Astrocyte of the spinal cord (primary cell): ENCODE measurements at places on chromosomes 5 and 9.

GRCh38 chr9:90054810-90055209, 450.0 kb downstream of the GADD45G start:
- no peak for DNase-seq

GRCh38 chr9:83569326-83569725, 31.1 kb upstream of the FRMD3 start:
- DNase-seq: no peak

DNA sequence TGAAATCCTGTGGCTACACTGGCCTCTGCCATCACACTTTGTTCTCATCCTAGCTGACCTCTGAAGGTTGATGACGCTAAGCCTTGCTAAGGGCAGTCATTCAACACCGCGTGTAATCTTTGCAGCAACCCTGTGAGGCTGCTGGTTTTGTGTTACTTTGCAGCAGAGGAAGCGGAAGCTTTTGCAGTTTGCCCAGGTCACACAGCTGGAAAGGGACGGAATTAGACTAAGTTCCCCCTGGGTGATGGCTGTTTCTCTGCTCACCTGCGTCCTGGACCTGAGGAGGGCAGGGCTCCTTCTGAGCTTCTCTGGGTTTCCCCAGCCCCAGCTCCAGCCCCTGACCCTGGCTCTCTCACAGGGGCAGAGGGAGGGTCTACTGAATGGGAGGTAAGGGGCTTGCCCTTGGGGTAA, 7.3 kb upstream of the SLC25A51 start:
- DNase-seq: peak; percentile 80

DNA sequence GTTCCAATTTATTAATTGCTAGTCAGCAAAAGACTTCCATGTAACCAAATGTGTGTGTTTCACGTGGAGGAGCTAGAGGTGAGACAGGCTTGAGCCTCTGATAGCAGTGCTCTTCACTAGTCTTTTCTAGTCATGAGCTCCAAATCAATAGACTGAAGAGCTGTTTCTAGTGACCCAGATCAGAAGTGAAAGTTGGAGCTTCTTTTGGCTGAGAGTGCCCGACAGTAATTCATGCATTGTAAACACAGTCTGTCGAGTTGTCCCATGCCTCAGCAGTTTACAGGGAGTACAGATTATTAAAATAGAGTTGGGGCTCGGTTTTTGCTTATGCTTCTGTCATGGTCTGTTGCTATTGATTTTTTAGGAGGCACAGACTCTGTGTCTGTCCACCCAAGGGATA, 793.1 kb downstream of the DTWD2 start:
- DNase-seq: no peak

GRCh38 chr5:10441992-10442435, 335 bp downstream of the ROPN1L start:
- no peak for DNase-seq

DNA sequence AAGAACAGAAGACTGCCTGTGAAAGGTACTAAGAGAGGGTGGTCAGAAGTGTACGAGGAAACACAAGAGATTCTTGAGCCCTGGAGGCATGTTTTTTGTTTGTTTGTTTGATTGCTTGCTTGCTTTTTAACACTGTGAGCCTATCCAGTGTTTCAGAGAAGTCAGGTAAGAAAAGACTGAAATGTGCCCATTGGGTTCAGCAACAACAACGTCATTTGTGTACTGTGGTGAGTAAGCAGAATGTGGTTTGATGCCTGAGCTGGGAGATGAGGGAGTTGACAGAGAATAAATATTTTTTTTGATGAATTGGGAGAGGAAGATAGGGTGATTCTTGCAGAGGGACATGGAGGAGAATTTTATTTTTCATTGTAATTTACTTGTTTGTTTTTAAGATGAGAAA, 73.1 kb downstream of the RPS23 start:
- no peak for DNase-seq

DNA sequence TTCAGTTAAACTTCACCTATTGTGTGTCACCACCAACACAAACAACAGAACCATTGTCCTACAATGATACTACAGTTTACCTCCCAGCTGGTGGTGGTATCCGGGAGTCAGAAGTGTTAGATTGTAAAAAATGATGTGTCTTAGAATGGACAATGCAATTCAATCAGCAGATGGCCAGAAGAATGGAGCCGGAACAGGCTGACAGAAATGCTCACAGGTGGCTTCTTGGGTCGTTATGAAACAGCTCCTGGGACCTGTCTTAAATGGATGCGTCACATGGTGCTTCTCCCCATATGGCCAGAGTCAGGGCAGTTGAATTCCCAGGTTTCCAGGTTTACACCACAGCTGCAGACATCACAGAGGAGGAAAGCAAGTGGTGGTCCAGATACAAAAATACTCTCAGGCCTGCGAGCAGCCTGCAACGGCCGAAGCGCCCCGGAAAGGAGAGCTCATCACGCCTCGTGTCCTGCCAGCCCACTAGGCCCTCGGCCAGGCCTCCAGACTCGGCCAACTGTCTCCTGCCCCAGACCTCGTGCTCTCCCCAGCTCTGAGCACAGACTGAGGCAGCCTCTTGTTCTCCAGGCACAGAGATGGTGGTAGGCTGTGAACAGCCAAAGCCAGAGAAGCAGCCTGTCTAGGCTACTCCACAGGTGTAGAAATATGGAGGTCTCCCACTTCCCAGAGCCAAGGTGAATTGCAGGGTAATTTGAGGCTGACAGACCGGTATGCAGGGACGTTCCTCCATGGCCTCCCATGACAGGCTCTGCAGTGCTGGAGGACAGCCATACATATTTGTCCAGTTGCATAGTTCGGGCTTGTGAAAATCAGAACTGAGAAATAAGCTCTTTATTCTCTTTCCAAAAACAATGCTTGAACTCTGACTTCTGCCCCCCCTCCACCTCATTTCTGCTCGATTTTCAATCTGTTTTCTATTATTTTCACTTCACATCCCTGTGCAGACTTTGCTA, 98.5 kb upstream of the SPATA31C2 start:
- DNase-seq: no peak

GRCh38 chr9:25678147-25678666, at the start of gene TUSC1:
Gene TUSC1 (minus strand): TSS chr9:25678444. CDS start chr9:25678312, 132 bp downstream.
- DNase-seq: peak; percentile 85

DNA sequence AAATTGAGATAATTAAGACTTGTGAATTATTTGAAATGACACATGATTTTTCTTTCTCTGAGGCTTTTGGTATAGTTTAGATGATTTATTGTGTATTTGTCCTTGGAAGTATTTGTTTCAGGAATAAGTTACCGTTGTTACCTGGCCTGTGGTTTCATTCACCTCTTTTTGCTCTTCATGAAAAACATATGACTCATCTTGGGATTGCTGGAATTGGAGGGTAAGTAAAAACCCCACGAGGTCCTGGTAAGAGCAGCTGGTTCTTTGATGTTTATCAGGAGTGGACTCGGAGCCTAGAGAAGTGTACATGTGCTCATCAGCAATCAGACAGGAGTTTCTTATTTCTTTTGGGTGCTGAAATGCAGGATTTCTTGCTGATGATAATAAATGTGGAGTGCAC, 275.3 kb downstream of the PSAT1 start:
- no peak for DNase-seq

GRCh38 chr5:77849308-77849900, 73.3 kb upstream of the TBCA start:
- no peak for DNase-seq

DNA sequence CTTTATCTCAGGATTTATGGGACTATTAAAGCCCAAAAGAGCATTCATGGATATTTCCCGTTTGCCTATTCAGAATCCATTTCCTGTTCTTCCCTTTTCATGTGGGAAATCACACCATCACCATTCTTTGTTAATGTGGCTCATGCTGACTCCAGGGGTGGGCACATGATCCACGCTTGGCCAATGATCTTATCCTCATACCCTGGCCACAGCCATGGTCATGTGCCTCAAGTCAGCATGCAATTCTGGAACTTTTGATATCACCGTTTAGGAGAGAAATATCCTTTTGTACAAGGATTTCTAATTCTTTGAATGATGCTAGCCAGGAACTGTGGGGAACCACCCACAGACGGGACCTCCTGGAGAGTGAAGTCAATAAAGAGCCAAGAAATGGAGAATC, 272.2 kb downstream of the PRELID2 start:
- peak; percentile 81 for DNase-seq

DNA sequence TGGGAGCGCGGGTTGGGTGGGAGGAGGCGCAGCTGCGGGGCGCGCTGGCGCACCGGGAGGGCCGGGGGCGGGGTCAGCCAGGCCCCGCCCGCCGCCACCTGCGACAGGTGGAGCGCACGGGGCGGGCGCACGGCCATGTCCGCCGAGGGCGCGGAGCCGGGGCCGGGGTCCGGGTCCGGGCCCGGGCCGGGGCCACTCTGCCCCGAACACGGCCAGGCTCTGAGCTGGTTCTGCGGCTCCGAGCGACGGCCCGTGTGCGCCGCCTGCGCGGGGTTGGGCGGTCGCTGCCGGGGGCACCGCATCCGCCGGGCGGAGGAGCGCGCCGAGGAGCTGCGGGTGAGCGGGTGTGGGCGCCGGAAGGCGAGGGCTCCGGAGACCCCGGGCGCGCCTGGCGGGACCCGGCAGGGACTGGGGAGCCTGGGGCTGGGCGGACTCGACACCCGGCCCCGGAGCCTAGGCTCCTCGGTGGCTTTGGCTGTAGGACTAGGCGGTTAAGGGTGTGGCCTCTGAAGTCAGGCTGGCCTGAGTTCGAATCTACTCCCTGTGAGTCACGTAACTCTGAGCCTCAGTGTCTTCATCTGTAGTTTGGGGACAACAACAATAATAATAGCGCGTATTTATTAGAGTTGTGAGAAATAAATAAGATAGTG, at the start of gene BSPRY:
BSPRY (plus strand) TSS at position 97 of the 650 bp plus-strand sequence; CDS start at position 136, 39 bp downstream.
- no peak for DNase-seq

DNA sequence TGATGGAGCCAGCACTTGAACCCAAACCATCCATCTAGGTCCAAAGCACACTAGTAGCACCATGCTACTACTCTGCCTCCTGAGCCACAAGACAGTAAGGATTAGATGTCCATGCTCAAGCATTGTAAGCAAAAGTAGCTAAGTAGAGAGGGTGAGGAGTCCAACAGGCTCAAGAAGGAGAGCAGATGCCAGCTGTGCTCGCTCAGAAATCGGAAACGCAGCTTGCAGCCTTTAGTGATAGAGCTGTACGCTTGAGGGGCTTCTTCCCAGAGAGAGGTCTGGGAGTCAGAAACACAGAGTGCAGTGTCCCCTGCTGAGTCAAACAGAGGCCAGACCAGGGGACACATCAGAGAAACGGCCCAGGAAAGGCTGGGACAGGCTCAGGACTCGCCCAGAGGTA, 32.7 kb upstream of the GABRP start:
- no peak for DNase-seq

DNA sequence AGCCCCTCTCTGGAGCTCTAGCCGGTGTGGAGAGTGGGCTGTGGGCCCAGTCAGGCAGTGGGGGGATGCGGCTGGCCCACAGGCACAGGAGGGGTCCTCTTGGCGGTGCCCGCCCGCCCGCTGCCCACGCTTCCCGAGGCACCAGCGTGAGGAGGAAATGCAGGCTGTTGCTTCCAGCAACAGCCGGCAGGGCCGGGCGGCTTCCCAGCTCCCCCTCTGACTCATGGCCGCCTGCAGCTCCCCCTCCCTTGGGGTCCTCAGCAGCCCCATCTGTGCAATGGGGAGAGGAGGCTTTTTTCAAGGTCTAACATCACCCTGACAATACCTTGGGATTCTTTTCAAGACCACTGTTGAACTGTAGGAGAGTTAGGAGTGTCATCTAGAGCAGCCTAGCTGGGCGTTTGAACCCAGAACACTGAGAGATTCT, 10.4 kb downstream of the CXXC5 start:
- peak; percentile 76 for DNase-seq

DNA sequence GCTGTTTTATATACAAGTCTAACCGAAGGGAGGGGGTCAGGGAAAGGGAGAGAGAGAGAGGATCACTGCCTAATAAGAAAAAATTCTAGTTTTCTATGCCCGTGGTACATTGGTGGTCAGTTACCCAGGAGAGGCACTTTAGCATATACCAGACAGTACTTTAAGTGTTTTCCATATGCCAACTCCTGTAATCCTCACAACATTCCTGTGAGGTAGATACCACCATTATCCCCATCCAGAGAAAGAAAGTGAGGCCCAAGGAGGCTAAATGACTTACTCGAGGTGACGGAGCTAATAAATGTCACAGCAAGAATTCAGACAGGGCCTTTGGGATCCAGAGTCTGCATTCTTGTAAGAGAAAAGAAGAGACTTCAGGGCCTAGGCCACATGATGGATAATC, 161.8 kb downstream of the NTRK2 start:
- no peak for DNase-seq

DNA sequence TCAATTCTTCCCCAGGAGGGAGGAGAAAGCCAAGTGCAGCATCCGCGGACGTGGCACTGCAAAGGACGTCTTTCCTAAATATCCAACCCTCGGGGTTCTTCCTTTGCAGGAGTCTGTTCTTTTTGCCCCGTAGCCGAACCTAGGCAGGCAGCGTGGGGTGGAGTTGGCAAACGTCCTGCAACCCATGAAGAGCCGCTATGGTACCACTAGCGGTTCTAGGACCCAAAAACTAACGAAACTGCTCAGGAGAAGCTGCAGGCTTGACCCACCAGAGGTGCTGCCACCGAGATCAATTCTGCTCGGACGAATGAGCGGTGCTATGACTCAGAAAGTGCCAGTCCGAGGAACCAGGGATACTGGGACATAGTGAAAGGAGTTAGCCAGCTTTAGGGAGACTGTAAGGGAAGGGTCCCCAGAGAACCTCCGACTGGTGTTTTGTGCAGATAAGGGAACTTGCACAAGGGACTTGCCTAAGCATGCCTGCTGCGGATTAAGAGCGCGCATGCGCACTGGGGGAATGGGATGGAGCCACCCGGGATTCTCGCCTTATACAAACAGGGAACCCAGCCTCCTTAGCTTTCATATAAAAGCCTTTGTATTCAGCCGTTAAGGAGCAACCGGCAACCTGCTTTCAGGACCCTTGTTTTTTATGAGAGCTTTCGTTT, 32.7 kb downstream of the ANXA2R start:
- peak; percentile 95 for DNase-seq

- no peak for DNase-seq
Measured at GRCh38 chr9:127565231-127565630, 46.8 kb upstream of the STXBP1 start.

- peak; percentile 84 for DNase-seq
Measured at GRCh38 chr5:137486707-137487106, 12.4 kb downstream of the SPOCK1 start.

- DNase-seq: peak; percentile 78
Measured at GRCh38 chr9:21434202-21435014, 5.8 kb upstream of the IFNA1 start.

DNA sequence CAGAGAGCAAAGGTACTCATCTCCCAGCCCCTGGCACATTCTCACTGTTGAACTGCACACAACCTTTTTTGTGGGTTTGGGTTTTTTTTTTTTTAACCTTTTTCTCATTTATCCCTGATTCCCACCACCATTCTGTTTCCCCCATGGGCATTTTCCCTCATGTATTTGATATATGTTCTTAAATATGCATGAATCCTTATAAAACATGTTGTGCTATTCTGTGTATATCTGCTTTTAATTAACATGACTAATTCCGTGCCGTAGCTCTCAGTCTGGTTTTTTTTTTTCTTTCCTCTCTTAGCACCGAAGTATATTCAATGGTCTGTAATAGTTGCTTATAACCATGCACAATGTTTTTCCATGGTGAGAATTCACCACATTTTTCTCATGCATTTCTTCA, 204.5 kb downstream of the RGS3 start:
- DNase-seq: no peak

DNA sequence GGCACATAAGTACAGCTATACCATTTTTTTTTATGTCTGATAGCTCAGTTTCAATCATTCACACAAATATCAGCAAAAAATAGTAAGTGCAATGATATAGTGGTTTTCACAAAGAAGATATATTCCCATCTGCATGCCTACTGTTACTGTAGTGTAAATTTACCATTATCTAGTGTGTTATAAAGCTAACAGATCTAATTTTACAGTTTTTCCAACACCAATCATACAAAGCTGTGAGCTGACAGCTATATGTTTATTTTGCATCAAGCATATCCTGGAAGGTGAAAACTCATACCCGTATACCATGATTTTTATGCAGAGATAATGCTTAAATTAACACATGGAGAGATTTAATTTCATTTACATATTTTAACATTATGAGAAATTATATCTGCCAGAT, 89.9 kb upstream of the HAPLN1 start:
- no peak for DNase-seq
